Naive thymus-derived CD8-positive, alpha-beta T cell (primary cell): ENCODE measurements at places on chromosomes 7 and 10. TPM values are rescaled to one million over a fixed set of nuclear protein-coding genes. Genes with fewer than 3 reads are reported as not detected.

The ARHGAP21 gene
- 1.7 TPM for polyA plus RNA-seq

- DNase-seq: no peak
- H3K4me1 ChIP-seq: no peaks in the 10 kb centered on the region
- no peak overlapping the region for H3K27ac ChIP-seq
- no peak overlapping the region for H3K4me3 ChIP-seq
- no peaks in the 10 kb centered on the region for H3K27me3 ChIP-seq
- no peaks in the 10 kb centered on the region for H3K36me3 ChIP-seq
These were observed 111.0 kb downstream of the TCF7L2 start for GRCh38 chr10:113061054-113061430.

DNA sequence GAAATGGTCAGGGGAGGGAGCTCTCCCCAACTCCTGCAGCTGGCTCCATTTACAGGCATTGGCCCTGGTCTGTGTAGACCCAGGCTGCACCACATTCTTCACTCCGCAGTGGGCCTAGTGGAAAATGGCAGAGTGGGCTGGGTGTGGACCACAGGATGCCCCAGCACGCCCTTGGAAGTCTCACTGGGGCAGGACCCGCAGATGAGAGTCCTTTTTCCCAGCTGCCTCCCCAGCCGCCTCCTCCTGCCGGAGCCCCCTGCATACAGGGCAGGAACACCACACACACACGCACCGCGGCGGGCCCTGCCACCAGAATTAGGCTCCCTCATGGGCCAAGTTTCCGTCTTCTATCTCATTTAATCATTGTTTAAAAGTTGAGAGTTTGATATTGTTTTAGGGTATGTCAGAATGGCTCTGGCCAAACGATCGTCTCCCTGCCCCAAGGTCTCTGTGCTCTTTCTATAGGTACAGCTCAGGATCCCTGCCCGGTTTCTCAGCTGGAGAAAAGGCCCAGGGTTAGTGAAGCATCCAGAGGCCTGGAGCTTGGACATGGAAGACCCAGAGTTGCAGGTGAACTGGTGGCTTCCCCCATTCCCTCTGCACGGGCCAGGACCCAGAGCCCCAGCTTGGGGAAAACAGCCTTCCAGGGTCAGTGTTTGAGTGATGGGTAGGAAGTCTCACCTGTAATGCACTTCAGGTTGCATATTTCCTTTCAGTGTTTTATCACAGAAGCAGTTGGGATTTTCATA lies 42.0 kb downstream of the ZNF467 start:
- H3K36me3 ChIP-seq: peaks cover 48% of the 10 kb centered on the region
- H3K27ac ChIP-seq: no peak overlapping the region
- peaks cover under 1% of the 10 kb centered on the region for H3K27me3 ChIP-seq

DNA sequence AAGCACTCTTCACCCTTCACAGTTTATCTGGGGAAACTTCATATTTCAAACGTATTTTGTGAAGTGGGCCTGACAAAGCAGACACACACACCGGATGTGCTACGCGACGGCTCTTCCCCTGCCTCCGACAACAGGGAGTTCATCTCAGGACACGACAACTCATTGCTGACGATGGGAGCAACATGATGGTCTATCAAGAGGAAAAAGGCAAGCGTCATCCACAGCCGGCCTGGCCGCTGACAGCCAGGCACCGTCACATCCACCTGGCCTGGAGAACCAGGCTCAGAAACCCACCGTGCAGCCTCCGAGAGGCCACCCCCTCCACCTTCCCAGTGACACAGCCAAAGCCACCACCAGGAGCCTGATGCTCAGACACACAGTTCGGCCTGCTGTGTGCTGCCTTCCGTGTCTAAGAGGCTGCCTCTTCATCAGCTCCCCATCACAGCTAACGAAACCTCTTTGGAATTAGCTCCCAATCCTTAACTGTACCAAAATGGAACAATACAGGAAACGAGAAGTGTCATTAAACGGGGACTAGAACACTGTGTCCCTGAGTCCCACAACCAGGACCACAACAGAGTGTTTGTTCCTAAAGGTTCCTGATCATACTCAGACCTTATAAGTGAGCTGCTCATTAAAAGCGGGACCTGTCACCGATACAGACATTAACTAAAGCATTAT lies 76.7 kb downstream of the SFMBT2 start:
- H3K36me3 ChIP-seq: peaks cover 50% of the 10 kb centered on the region
- H3K4me3 ChIP-seq: no peak overlapping the region
- no peak overlapping the region for H3K27ac ChIP-seq
- DNase-seq: no peak
- peaks cover 49% of the 10 kb centered on the region for H3K4me1 ChIP-seq

DNA sequence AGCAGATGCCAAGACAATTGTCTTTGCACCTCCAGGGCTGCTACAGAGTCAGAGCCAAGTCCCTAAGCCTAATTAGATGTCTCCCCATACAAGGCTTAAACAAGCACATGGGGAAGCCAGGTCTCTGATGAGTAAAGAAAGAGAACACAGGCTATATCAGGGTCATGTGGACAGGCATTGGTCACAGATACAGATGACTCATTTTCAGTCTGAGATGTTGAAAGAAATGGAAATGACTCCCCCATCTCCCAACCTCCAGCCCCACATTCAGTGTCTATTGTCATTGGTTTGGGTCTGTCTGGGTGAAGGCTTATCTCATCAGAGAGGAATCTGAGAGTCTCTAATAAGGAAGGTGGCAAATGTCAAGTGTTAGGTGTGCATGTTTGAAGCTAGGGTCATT lies 290.1 kb upstream of the KIAA1217 start:
- H3K36me3 ChIP-seq: no peaks in the 10 kb centered on the region
- H3K4me1 ChIP-seq: no peaks in the 10 kb centered on the region
- no peak for DNase-seq
- no peak overlapping the region for H3K27ac ChIP-seq
- no peak overlapping the region for H3K4me3 ChIP-seq

The CALML5 gene
- not detected for polyA plus RNA-seq
